Osteoblast (primary cell): ENCODE measurements at places on chromosomes 13 and 19. TPM values are rescaled to one million over a fixed set of nuclear protein-coding genes. Genes with fewer than 3 reads are reported as not detected.

Gene SIGLEC12
- under 0.01 TPM in 1 of 2 replicates, not detected in the other for total RNA-seq

Gene OR7E24
- not detected in 2 replicates for total RNA-seq

Gene POLR1D
- 84.6 and 93.7 TPM in 2 replicates for total RNA-seq

Gene CERS1
- total RNA-seq: 0.29 and 0.36 TPM in 2 replicates

Gene NLRP5
- not detected in 2 replicates for total RNA-seq

Gene SYT5
- total RNA-seq: not detected in 2 replicates

Gene SHISA7
- not detected in 2 replicates for total RNA-seq

Gene CD70
- total RNA-seq: 0.29 TPM in 1 of 2 replicates, not detected in the other

Gene AKAP8
- 18.1 and 18.6 TPM in 2 replicates for total RNA-seq

Gene ZNF534
- total RNA-seq: not detected in 2 replicates

Gene ZNF154
- total RNA-seq: 6.8 and 7.6 TPM in 2 replicates

Gene GNG8
- total RNA-seq: not detected in 2 replicates

Gene NDUFA7
- 9.0 and 18.3 TPM in 2 replicates for total RNA-seq

Gene SERP2
- 5.8 and 6.5 TPM in 2 replicates for total RNA-seq

Gene FCGBP
- under 0.01 TPM in 2 replicates for total RNA-seq

Gene OR7C1
- not detected in 2 replicates for total RNA-seq

Gene SIGLEC8
- total RNA-seq: not detected in 2 replicates
